ENCODE measurements at places on chromosomes 7 and 10. TPM values are rescaled to one million over a fixed set of nuclear protein-coding genes. Genes with fewer than 3 reads are reported as not detected.
A peak's percentile ranks its signal among the peaks of the same experiment; 100 is the strongest.

- DNase-seq: no peak
These were observed 230.2 kb upstream of the AKR1E2 start for GRCh38 chr10:4595719-4596319.

DNA sequence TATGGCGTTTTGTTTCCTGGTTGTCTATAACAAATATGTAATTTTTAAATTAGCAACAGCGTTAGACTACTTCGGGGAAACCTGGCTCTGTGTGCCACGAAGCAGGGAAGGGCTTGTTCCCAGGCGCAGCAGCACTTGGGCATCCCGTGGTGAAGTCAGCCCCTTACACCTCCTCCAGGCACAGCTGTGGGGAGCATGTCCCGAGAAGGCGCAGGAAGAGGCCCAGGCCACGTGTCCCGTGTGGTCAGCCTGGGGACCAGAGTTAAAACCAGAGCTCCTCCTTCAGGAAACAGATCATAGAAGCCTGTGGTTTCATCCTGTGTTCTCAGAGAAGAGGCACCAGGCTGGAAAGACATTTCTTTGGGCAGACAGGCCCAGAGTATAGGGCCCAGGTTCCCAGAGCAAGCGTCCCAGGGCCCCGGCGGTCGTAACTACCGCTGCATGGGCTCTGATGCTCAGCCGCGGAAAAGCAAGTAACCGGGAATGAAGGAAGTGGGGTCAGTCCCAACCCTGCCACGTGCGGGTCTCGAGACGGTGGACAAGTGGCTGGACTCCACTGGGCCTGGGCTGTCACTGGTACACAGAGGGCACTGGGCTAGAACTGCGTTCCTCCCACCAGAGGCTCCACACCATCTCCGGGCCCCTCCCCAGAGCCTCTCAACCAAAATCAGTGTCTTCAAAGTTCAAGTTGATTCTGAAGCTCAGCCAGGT is 7.1 kb downstream of the NUDT1 start:
- DNase-seq: no peak

GRCh38 chr7:11410656-11411644 is 421.0 kb downstream of the THSD7A start:
- no peak for DNase-seq

- no peak for DNase-seq
These were observed 15.8 kb downstream of the ASZ1 start for GRCh38 chr7:117411539-117411938.

DNA sequence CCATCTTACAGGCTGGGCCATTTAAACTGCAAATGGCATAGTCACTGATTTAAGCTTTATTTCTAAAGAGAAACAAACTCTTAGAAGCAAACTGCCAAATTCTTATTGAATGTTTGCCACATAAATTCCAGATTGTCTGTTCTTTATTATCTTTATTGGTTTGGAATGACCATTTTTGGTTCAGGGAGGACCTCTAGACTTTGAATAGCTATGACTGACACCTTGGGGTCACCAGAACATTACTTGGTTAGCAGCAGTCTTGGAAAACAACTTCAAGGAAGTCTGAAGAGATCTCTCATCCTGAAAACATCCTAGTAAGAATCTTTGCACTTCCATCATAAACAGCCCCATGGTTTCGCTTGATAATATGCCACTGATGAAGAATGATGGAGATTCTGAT is 197.1 kb downstream of the SUGCT start:
- no peak for DNase-seq

DNA sequence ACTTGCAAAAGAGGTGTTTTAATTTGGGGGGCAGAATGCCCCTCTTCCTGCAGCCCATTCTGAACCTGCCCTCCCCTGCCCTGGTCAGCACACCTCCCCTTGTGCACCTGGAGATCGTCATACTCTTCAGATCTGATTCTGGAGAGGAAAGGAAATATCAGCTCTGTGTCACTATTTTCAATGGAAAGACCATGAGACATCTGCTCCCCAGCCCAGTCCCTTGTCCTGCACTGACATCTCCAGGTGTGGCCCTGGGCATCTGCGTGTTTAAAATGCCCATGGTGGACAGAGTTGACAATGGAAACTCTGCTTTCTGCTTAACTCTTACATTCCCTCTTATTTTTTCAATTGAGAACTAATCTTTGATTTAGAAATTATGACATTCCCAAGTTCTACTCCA is 41.6 kb upstream of the RASGEF1A start:
- no peak for DNase-seq

The SEC31B gene
- 12.1 TPM for total RNA-seq

GRCh38 chr10:30114881-30115625 is 55.7 kb upstream of the JCAD start:
- no peak for DNase-seq

GRCh38 chr7:24833549-24833948 is 76.3 kb upstream of the GSDME start:
- no peak for DNase-seq

DNA sequence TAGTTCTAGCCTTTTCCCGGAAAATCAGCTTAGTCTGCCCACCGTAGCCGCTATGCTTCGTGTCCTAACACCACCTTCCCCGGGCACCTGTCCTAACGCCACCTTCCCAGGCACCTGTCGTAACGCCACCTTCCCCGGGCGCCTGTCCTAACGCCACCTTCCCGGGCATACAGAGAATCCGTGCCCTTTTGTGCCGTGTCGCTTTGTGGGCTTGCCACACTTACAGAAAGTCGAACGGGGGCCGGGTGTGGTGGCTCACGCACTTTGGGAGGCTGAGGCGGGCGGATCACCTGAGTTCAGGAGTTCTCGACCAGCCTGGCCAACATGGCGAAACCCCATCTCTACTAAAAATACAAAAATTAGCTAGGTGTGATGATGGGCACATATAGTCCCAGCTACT is 73.6 kb upstream of the DNAJB6 start:
- no peak for DNase-seq

DNA sequence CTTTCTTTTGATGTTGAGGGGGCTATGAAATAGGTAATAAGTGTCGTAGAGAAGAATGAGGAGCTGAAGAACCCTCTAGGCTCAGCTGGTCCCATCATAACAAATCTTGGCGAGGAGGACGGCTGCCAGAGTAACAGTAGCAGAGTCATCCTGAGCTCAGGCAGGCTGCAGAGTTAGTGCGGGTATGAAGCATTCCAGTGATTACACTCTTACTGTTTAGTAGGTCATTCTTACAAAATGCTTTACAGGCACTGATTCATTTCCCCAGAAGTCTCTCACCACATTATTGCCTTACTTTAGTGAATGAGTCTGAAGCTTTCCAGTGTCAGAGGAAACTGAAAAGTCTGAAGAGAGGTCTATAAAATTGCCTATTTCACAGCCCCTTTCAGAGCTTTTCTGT is 43.9 kb upstream of the GPR158 start:
- DNase-seq: no peak

- DNase-seq: no peak
These were observed 7.7 kb downstream of the AGBL3 start for GRCh38 chr7:134993877-134994456.

GRCh38 chr7:44846816-44847508 is 925 bp downstream of the H2AZ2 start:
- no peak for DNase-seq

The ADAM22 gene
- 3.4 TPM for total RNA-seq

The ANXA8 gene
- not detected for total RNA-seq

DNA sequence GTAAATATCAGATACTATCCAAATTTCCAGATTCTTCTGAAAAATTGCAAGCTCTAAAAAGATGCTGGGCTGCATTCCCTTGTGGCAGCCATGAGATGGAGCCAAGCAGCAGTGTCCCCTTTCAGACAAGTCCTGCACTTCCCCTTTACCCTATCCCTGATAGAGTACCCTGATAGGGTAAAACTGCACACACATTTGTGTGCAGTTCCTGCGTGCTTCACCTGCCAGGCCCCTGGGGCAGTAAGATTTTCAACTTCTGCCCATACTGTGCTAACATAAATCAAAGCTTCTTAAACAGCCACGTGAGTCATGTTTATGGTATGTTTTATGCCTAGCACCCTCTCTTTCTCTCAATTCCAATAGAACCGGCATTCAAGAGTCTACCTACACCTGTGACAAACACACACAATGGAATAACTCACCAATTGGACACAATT is 52.2 kb downstream of the IFIT5 start:
- no peak for DNase-seq

DNA sequence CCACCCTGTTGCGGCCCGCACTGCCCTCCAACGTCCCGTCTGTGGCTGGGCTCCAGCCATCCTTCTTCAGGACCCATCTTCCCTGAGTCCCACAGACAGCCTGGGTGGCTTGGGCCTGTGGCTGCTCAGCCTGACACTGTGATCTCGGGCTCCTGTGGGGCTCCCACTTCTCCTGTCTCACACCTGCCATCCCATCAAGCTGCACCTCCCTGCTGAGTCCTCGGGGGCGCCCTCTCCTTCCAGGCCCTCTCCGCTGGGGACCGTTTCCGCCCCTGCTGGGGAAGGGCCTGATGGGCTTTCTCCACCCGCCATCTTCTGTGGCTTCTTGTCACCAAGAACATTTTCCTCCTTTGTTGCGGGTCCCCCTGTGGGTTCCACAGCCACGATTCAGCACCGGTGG is 173.8 kb upstream of the PPP2R2D start:
- DNase-seq: peak; percentile 43

The DYNC1I1 gene
- total RNA-seq: 6.6 TPM

The NUTM2B gene
- total RNA-seq: 0.16 TPM

GRCh38 chr7:110358028-110358427 is 732.9 kb upstream of the LRRN3 start:
- DNase-seq: no peak

The DRGX gene
- not detected for total RNA-seq

The MKX gene
- 1.4 TPM for total RNA-seq

The ENO4 gene
- 1.9 TPM for total RNA-seq

- DNase-seq: no peak
These were observed 973 bp downstream of the ATAD1 start for GRCh38 chr10:87816898-87817608.

- DNase-seq: no peak
These were observed 5.8 kb upstream of the TRUB1 start for GRCh38 chr10:114932225-114932624.

The PITX3 gene
- total RNA-seq: not detected

- DNase-seq: no peak
These were observed 16.8 kb downstream of the VSIR start for GRCh38 chr10:71756311-71757191.

DNA sequence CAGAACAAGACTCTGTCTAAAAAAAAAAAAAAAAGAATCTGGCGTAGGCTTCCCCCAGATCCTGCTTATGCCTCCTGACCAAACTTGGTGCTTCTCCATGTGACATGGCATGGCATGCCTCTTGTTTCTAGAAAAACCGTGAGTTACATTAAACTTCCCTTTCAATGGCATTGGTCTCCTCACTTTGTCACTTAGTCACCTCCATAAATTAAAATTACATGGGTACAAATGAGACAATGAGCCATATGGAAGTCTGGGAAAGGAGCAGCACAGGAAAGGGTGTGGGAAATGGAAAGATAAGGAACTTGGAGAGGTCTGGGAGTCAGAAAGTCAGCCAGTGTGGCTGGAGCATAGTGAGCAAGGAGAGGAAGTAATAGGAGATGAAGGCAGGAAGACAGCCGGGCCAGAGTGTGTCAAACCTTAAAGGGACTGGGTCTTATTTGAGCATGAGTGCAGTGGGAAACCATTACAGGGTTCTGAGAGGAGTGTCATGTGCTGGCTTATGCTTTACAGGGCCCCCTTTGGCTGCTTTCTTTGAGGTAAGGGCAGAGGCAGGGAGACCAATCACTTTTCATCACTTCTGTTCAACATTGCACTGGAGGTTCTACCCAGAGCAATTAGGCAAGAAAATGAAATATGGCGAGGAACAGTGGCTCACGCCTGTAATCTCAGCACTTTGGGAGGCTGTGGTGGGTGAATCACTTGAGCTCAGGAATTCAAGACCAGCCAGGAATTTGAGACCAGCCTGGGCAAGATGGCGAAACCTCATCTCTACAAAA is 21.3 kb upstream of the ZMIZ2 start:
- DNase-seq: no peak

- DNase-seq: no peak
These were observed 75.3 kb downstream of the ZNF503 start for GRCh38 chr10:75326306-75326705.

DNA sequence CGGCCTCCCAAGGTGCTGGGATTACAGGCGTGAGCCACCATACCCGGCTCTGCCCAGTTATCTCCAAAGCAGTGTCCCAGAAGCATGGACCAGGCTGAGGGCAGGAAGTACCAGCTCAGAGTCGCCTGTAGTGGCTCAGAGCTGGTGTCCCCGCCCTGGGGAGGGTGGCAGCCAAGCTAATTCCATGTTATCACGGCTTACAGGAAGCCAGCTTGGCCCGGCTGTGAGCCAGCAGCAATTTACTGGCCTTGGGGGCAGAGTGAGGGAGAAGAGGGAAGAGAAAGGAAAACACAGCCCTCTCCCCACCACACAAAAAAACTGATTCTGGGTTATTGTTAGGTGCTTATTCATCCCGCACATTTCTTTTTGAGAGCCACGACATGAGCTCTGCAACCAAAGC is 88.1 kb downstream of the HIP1 start:
- no peak for DNase-seq

The COPG2 gene
- 27.2 TPM for total RNA-seq

DNA sequence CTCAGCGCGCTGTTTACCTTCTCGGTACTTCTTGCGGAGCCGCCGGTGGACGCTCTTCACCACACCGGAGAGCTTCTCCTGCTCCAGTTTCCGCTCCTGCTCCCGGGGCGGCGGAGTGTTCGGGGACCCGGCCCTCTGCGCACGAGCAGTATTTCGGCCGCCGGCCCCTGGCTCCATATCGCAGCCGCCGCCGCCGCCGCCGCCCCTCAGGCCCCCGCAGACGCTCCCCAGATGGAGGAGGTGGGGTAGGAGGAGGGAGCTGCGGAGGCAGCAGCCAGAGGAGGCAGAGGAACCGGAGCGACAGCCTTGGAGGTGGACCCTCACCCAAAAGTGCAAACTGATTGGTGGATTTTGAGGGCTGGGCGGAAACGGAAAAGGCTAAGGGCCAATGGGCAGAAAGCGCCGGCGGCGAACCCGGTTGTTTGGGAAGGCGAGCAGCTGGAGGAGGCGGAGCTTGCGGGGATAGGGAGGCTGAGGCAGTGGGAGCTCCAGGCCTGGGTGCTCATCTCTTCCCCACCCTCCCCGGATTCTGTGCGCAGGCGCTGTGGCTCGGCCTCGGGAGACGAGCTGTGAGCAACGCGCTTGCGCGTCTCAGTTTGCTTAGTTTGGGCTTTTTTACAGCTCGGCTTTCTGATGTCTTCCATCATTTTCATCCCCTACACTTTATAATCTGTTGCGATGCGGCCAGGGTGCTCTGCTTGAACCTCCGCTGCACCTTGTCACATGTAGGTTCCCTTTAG is 146.9 kb downstream of the GPR85 start:
- DNase-seq: peak; percentile 99

GRCh38 chr7:137946011-137946410 is 55.9 kb downstream of the CREB3L2 start:
- no peak for DNase-seq

The FUOM gene
- total RNA-seq: 31.5 TPM

GRCh38 chr7:97845622-97846203 is 26.5 kb downstream of the ASNS start:
- DNase-seq: no peak

The PRPS1L1 gene
- not detected for total RNA-seq

The ETV1 gene
- 10.1 TPM for total RNA-seq

GRCh38 chr10:36725581-36726520 is 399.5 kb upstream of the ANKRD30A start:
- DNase-seq: peak; percentile 71

Data from breast epithelium (tissue), 4 donors.